ENCODE measurements at places on chromosomes 13 and 19. TPM values are rescaled to one million over a fixed set of nuclear protein-coding genes. Genes with fewer than 3 reads are reported as not detected.

The ZNF729 gene
- total RNA-seq: not detected

The ANGPTL4 gene
- 27.5 TPM for total RNA-seq

GRCh38 chr19:56158170-56158757, 17.2 kb downstream of the ZNF444 start:
- DNase-seq: no peak

- no peak for DNase-seq
Measured at GRCh38 chr13:75073786-75074185, 408.2 kb downstream of the TBC1D4 start.

The CARM1 gene
- 19.1 TPM for total RNA-seq

The PTH2 gene
- total RNA-seq: not detected

GRCh38 chr13:92317066-92317465, 909.5 kb upstream of the GPC6 start:
- DNase-seq: no peak

- DNase-seq: no peak
Measured at GRCh38 chr13:109667807-109668291, 118.5 kb downstream of the IRS2 start.

DNA sequence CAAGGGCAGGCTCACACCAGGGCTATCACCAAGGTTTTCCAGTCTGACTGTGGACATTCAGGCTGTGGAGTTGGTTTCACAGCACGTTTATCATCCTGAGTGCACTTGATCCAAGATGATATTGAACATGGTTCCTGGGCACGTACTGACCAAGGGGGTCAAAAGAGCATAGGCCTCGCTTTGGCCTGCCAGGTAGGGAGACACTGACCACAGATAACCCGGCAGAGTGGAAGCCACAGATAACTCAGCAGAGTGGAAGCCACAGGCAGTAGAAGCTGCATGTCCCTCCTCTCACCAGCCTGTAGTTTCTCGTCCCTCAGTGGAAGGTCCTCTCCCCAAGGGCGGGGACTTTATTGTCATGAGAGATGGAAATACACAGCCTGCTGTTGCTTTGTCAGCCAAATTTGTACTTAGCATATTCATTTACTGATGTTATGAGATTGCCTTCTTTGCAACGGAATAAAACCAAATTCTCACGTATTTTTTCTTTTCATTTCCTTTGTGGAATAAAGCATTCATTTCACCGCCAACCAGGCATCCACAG, 8.8 kb upstream of the KRTDAP start:
- DNase-seq: no peak

DNA sequence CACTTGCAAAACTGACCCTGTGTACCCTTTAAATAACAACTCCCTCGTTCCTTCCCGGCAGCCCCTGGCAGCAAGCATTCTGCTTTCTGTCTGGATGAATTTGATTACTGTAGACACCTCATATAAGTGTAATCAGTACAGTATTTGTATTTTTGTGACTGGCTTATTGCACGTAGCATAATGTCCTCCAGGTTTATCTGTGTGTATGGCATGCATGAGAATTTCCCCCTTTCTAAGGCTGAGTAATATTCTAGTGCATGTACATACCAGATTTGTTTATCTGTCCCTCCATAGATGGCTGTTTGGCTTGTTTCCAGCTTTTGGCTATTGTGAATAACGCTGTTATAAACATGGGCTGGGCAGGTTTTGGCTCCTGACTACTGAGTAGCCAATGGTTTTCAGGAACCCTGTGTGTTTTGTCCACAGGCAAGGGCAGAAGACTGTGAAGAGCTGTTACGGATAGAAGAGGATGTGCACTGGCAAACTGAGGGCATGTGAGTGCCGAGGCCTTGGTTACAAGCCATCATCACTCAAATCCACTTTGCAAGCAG, 98.0 kb downstream of the ESD start:
- no peak for DNase-seq

DNA sequence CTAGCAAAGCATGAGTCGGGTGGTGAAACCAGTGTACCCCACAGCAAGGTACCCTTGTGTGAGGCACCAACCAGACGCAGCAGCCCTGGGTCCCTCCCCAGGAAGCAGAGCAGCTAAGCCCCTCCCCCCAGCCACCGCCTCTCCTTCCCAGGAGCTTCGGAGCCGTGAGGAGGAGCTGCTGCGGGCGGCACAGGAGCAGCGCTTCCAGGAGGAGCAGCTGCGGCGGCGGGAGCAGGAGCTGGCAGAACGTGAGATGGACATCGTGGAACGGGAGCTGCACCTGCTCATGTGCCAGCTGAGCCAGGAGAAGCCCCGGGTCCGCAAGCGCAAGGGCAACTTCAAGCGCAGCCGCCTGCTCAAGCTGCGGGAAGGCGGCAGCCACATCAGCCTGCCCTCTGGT, 12.4 kb downstream of the TTC9B start:
- DNase-seq: no peak

DNA sequence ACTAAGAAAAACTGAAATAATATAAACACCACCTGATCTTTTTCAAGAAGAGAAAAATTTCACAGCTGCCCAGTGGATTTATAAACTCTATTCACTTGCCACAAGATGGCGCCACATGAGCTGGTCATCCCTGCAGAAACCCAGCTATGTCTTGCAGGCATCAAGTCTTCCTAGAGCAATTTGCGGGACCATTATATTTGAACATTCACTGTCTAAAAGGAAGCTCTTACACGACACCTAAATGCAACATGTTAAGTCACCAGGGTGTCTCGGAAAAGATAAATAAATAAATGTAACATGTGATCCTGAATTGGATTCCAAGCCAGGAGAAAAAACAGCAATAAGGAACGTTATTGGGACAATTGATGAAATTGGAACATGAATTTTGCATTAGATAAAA, 20.3 kb upstream of the AKT2 start:
- peak; percentile 47 for DNase-seq

DNA sequence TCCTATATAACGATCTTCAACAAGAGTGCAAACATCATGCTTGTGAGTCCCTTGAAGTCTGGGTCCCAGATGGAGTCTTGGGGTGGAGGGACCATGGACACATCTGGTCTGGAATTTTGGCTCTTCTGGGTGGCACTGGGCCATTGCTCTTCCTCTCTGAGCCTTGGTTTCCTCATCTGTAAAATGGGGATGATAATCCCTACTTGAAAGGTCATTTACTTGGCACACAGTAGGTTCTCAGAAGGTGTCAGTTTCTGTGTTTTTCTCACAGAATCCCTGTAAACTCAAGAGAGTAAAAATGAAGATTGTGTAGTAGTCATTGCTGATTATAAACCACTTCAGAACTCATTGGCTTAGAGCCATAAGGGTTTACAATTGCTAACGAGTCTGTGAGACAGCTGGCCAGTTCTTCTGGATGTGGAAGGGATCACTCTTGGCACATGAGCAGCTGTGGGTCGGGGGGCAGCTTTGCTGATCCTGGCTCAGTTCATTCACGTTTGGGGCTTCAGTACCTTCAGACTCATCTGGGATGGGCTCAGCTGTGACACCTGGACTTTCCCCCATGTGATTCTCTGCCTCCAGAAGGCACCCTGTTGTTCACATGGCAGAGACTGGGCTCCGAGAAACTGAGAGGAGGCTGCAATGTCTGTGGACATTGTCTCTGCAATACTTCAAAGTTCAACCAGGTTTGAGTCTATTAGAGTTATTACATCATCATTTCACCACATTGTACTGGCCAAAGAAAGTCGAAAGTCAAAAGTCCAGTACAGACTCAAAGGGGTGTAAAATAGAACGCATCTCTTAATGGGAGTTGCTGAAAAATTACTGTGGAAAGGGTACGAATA, 7.8 kb downstream of the CYP4F12 start:
- no peak for DNase-seq

- no peak for DNase-seq
Measured at GRCh38 chr13:26727633-26728032, 33.0 kb downstream of the GPR12 start.

GRCh38 chr19:47239152-47239551, 8.2 kb upstream of the BBC3 start:
- DNase-seq: no peak

The FBXL12 gene
- total RNA-seq: 15.5 TPM

- peak; percentile 68 for DNase-seq
Measured at GRCh38 chr19:44800461-44800860, 8.4 kb upstream of the BCAM start.

- no peak for DNase-seq
Measured at GRCh38 chr19:46390121-46390858, 23.1 kb downstream of the CCDC8 start.

GRCh38 chr13:65606622-65607021, 1623.5 kb downstream of the PCDH9 start:
- DNase-seq: no peak
